ENCODE measurements at places on chromosomes 12 and 14. TPM values are rescaled to one million over a fixed set of nuclear protein-coding genes. Genes with fewer than 3 reads are reported as not detected.

Gene ACVRL1
- total RNA-seq = 0.36 TPM

GRCh38 chr14:65035049-65035448, 48.4 kb downstream of the FNTB start:
- no peak for DNase-seq
- no peaks in the 10 kb centered on the region for H3K36me3 ChIP-seq
- no peak overlapping the region for H3K27ac ChIP-seq
- no peak overlapping the region for H3K4me3 ChIP-seq
- no peaks in the 10 kb centered on the region for H3K4me1 ChIP-seq

Gene ALDH1L2
- total RNA-seq = 2.2 TPM

- H3K27me3 ChIP-seq = no peaks in the 10 kb centered on the region
- DNase-seq = no peak
- no peak overlapping the region for H3K27ac ChIP-seq
Observed at GRCh38 chr12:59708064-59708463, 112.2 kb downstream of the SLC16A7 start.

GRCh38 chr14:65462411-65462810, 49.9 kb downstream of the FUT8 start:
- DNase-seq = no peak
- no peak overlapping the region for H3K27ac ChIP-seq
- H3K4me1 ChIP-seq = no peaks in the 10 kb centered on the region
- H3K27me3 ChIP-seq = no peaks in the 10 kb centered on the region
- H3K4me3 ChIP-seq = no peak overlapping the region
- H3K36me3 ChIP-seq = no peaks in the 10 kb centered on the region

DNA sequence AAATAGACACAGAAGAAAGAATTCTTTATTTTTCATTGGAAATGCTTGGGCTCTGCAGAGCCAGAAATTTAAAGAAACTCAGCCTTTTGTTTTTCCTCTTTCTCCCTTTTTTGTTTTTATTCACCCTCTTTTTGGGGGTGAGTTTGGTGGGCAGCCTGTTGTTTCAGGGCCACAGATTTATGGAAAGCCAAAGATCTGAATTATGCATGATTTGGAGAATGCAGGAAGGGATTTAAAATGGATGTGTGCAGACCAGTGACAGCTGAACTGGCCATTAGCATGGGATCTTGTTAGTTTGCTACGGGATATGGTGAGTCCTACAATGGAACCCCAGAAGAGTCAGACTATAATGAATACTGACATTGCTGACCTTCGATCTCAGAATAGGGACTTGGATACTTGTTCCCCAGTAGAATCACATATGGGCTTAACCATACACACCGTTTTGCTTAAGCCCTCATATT, 7.7 kb upstream of the ATXN2 start:
- no peak overlapping the region for H3K4me3 ChIP-seq
- no peaks in the 10 kb centered on the region for H3K4me1 ChIP-seq
- no peak for DNase-seq
- H3K27ac ChIP-seq = no peak overlapping the region
- H3K27me3 ChIP-seq = no peaks in the 10 kb centered on the region

DNA sequence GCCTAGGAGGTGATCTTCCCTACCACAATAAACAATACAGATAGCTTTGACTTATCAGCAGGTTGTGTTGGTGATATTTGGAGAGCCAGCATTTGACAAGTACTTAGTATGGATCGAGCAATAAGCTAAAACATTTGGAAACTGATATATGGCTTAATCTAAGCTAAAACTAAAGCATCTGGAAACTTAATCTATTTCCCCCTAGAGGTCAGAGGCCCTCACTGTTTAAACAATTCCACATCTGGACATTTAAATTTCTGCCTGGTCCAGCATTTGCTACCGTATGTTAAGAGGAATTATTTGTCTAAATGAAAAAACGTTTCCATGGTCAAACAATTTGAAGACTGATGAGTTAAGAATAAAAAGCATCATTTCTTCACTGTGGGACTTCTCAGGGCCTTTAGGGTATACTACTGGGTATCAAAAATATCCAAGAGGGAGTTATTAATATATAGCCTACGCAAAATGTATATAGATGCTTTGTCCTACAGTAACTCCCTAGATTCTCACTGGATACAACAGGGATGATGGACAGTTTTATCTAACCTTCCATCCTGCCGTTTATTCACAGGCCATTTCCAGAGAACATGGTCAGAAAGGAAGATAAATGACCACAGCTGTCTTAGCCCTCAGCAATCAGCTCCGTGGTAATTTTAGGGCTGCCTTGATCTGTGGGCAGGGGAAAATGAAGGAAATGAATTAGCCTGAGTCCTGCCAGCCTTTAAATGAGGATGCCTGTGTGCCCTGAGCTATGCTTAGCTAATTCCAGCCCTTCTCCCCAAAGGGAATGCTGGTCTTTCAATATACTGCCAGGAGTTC, 135.4 kb upstream of the NUDT4 start:
- no peaks in the 10 kb centered on the region for H3K27me3 ChIP-seq
- H3K4me1 ChIP-seq = no peaks in the 10 kb centered on the region
- no peaks in the 10 kb centered on the region for H3K36me3 ChIP-seq
- no peak overlapping the region for H3K27ac ChIP-seq
- no peak overlapping the region for H3K4me3 ChIP-seq

- H3K4me1 ChIP-seq = no peaks in the 10 kb centered on the region
- DNase-seq = no peak
- H3K36me3 ChIP-seq = no peaks in the 10 kb centered on the region
- no peak within 1 kb of the TSS for H3K27ac ChIP-seq
- peaks cover 2% of the 10 kb centered on the region for H3K27me3 ChIP-seq
- H3K4me3 ChIP-seq = peak within 1 kb of the TSS; percentile 40
Observed at GRCh38 chr14:21024585-21025370, at the start of gene NDRG2. NDRG2 (minus strand) TSS chr14:21025061; CDS start chr14:21023315, 1,746 bp downstream.

DNA sequence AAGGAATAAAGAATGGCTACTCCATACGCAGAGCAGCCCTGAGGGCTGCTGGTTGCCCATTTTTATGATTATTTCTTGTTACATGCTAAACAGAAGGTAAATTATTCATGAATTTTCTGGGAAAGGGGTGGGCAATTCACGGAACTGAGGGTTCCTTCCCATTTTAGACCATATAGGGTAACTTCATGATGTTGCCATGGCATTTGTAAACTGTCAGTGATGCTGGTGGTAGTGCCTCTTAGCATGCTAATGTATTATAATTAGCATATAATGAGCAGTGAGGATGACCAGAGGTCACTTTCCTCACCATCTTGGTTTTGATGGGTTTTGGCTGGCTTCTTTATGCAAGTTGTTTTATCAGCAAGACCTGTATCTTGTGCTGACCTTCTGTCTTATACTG, 273.0 kb downstream of the FUT8 start:
- no peaks in the 10 kb centered on the region for H3K27me3 ChIP-seq
- H3K27ac ChIP-seq = no peak overlapping the region
- H3K4me1 ChIP-seq = no peaks in the 10 kb centered on the region
- H3K4me3 ChIP-seq = no peak overlapping the region

DNA sequence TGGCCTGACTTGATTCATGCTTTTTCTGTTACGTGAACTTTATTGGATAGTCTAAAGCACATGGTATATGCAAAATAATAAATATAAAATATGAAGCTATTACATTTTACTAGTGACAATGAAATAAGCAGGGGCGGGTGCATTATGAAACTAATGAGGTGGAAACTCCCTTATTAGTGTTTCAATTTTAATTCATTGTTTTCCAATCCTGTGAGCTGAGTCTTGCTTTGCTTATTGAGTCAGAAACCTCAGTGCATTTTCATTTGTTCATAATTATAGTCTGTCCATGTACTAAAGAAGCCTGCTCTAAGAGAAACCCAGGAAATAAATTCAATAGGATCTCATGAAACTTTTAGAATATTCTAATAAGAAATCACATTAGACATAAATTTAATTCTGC, 78.5 kb downstream of the CNTN1 start:
- H3K4me3 ChIP-seq = no peak overlapping the region
- no peaks in the 10 kb centered on the region for H3K27me3 ChIP-seq
- no peaks in the 10 kb centered on the region for H3K4me1 ChIP-seq
- no peak for DNase-seq
- no peak overlapping the region for H3K27ac ChIP-seq

Gene WNT5B
- total RNA-seq = 36.9 TPM

DNA sequence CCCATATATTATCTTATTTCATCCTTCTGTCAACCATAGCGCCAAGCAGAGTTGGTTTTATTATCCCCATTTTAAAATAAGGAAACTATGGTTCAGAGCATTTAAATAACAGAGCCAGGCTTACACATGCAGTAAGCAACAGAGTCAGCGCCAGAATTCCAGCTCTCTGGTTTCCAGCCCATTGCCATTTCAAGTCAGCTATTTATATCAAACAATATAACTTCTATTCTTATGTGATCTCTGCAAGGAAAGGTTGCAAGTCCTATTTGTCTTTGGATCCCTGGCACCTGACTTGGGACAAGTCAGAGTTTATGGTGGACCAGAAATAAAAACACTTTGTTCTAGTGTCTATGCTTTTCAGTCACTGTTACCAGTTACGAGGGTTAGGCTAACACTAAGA, 174.1 kb upstream of the EEA1 start:
- H3K27ac ChIP-seq = no peak overlapping the region
- no peaks in the 10 kb centered on the region for H3K27me3 ChIP-seq
- H3K36me3 ChIP-seq = no peaks in the 10 kb centered on the region
- DNase-seq = no peak

Gene TCL1B
- not detected for total RNA-seq

DNA sequence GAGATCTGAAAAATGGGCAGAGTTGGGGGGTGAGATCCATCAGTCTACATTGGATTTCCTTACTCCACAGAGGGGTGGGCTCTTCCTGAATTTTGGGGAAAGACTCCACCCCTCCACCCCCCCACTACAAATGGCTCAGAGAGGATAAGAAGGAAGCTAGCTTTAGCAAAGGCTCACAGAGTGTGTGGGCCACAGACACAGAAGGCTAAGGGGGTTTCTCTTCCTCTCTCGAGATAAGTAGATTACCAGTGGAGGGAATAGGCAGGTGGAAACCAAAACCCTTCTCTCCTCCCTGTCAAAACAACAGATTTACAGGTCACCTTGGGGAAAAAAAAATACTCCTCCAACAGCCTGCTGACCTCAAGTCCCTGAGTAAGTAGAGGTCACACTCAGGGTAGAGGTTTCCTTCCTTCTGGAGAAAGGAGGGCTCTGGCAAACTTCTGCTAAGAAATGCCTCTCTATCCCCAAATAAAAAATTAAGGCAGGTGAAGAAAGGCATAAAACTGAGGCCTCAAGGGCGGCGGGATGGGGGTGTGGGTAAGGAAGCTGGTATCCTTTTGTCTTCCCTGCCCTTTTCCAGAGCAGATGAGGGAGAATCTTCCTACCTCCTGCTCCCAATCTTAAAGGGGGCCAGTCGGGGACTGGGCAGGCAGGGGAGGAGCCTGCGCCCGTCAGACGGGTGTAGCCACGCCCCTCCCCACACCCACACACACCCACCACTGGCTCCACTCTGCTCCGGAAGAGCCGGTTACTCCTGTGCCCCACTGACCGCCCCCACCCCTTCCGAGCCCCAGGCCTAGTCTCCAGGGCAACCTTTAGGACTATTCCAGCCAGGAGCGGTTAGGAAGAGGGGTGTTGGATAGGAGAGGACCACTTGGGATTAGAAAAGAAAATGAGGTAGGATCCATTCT, 1.9 kb upstream of the BAZ2A start:
- peaks cover 42% of the 10 kb centered on the region for H3K4me1 ChIP-seq
- H3K36me3 ChIP-seq = peaks cover 6% of the 10 kb centered on the region
- no peak for DNase-seq
- peak overlapping the region; percentile 57 for H3K27ac ChIP-seq

- no peak for DNase-seq
- no peak overlapping the region for H3K4me3 ChIP-seq
- no peak overlapping the region for H3K27ac ChIP-seq
- no peaks in the 10 kb centered on the region for H3K27me3 ChIP-seq
- no peaks in the 10 kb centered on the region for H3K36me3 ChIP-seq
Observed at GRCh38 chr14:97377550-97377949, 580.4 kb downstream of the VRK1 start.

Gene RIPK3
- total RNA-seq = not detected

DNA sequence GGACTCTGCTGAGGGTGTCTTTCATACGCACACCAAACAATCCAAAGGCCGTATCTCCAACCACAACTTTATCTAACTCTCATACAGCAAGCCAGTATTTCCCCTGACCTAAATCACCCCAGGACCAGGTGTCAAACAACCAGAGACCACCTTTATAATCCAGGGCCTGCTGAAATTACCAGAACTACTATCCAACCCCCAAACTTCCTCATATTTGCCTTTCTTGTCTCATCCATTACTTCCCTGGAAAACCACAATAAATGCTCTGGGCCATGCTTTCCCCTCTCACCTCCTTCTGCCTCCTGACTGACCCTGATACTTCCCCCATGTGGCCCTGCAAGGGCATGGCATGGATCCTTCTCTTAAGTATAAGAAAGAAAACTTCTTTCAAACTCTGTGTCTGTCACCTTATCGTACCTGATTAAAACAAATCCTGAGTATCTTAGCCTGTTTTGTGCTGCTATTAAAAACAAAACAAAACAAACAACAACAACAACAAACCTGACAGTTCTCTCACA, 44.7 kb upstream of the CRACR2A start:
- no peak overlapping the region for H3K4me3 ChIP-seq
- H3K27me3 ChIP-seq = no peaks in the 10 kb centered on the region
- no peak for DNase-seq
- no peaks in the 10 kb centered on the region for H3K4me1 ChIP-seq

Gene SSPN
- 23.4 TPM for total RNA-seq

Measured in Panc1 (cell line).